WERI-Rb-1 (cell line): ENCODE measurements at places on chromosomes 4 and X.

DNA sequence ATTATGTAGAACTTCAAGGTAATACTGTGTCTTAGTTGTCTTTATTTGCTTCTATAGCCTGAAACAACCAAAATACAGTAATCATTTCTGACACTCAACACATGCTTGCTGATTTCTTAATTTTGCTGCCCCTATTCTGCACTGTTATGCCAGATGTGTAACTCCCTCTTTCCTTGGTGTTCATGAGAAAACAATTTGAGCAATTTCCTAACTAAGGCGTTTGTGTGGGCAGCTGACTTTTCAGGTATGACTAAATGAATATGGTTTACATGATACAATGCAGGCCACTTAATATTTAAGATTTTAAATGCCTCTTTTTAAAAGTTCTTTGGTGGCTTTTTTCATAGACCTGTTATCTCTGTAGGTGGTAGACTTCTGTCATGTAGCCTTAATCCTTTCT lies 46.1 kb upstream of the CENPE start:
- no peak for DNase-seq

- DNase-seq: no peak
Measured at GRCh38 chrX:110133735-110134370, 130.9 kb downstream of the TMEM164 start.

- no peak for DNase-seq
Measured at GRCh38 chr4:157280673-157281072, 60.1 kb downstream of the GRIA2 start.

GRCh38 chr4:182231496-182231895 lies 11.7 kb upstream of the TENM3 start:
- no peak for DNase-seq

DNA sequence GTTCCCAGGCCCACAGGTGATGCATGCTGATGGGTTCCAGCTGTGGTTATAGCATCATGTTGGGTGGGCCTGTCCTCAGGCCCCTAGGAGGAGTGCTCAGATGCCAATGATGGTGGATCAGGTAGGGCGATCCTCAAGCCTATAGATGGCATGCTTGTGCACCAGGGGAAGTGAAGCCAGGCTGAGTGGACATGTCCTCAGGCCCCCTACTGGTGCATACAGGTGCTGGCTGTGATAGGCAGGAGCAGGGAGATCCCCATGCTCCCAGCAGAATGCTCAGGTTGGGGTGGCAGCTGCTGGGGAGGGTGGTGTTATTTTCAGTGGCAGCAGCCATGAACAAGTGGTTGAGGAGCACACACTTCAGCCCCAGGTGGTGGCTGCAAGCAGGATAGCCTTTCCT lies 96.0 kb downstream of the SMARCA1 start:
- no peak for DNase-seq

DNA sequence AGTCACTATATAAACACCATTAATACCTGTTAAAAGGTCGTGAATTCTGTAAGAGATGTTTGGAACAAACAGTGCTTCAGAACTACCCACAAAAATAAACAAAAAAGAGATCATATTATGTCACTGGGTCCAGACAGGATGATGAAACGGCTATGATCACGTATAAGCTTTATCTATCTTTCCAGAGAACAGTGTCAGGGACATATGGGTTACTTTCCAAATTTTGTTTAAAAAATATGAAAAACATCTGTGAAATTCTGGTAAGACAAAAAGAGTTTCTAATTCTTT lies 90.0 kb downstream of the SORBS2 start:
- DNase-seq: no peak

GRCh38 chrX:140711894-140712293 lies 2.3 kb downstream of the LINC00632 start:
- no peak for DNase-seq

- DNase-seq: no peak
Measured at GRCh38 chrX:32893751-32894150, 317.6 kb downstream of the DMD start.

- DNase-seq: no peak
Measured at GRCh38 chr4:73433140-73433539, 2.9 kb upstream of the AFP start.

DNA sequence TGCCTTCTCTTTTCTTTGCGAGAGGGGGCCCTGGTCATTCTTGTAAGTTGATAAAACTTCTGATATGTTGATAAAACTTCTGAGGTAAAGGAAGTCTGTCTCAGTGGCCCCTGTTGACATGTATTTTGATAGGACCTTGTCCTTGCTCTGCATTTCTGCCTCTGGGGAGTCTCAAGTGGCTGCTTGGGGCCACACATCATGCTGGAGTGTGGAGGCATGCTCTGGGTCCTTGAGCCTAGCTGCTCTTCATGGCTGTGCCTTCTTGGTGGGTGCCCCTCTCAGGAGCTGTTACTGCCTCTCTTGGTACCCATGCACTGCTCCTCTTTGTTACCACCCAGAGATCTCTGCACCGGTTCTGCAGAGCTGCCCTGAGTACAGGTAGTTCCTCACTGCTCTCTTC lies 14.2 kb downstream of the NSD2 start:
- no peak for DNase-seq

DNA sequence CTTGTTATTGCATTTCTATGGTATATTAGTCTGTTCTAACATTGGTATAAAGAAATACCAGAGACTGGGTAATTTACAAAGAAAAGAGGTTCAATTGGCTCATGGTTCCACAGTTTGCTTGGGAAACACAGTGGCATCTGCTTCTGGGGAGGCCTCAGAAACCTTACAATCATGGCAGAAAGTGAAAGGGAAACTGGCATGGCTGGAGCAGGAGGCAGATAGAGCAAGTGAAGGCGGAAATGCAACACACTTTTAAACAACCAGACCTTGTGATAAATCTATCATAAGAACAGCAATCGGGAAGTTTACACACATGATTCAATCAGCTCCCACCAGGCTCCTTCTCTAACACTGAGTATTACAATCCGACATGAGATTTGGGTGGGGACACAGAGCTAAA lies 346.6 kb upstream of the GNPDA2 start:
- no peak for DNase-seq

DNA sequence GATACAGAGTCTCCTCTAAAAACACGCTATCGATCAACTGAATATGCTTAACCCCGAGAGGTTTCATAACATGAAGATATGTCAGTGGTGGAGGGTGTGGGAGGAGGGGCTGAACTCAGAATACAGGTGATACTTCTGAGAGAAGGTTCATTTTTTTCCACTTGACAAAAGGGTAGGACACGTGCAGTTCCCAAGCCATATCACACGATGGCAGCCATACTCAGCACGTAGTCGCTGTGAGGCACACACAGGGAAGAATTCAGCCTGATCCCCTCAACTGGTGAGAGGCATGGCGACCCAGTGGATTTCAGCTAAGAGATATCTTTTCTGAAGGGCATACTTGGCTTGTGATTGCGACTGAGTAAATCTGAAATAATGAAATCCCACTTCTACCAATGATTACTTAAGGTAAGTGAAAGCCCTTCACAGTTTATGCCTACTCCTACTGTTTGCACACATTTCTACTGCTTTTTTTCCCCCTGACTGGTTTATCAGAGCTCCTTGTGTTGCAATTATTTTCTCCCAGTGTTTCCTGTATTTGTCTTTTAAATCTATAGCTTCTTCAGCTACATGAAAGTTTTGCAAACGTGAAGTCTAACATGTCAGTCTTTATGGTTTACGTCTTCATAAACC lies 133.1 kb downstream of the CORIN start:
- DNase-seq: peak; percentile 83

GRCh38 chrX:142891046-142891445 lies 134.7 kb upstream of the SPANXN4 start:
- DNase-seq: no peak

GRCh38 chr4:125526420-125526819 lies 211.7 kb downstream of the FAT4 start:
- DNase-seq: no peak

- no peak for DNase-seq
Measured at GRCh38 chr4:80360084-80360483, 24.6 kb downstream of the CFAP299 start.

DNA sequence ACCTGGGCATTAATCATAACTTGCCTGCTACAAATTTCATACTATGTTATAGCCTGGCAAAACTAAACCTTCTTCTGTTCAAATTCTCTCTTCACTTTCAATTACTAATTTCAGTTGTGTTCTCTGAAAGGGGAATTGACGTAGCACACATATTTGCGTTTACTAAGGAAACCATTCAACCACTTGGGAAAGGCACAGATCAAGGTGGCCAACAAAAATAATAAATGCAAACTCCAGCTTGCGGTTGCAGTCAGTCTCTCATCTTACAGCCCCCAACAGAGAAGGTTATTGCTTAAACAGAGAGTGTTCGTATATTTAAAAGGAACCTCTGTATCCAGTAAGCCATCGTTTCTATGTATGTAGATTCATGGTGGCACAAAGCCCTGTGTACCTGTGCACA lies 4.0 kb downstream of the SRPX start:
- no peak for DNase-seq

- no peak for DNase-seq
Measured at GRCh38 chr4:184282251-184282713, 64.6 kb upstream of the ENPP6 start.

GRCh38 chrX:155086202-155086840 lies 15.0 kb downstream of the BRCC3 start:
- peak; percentile 67 for DNase-seq

DNA sequence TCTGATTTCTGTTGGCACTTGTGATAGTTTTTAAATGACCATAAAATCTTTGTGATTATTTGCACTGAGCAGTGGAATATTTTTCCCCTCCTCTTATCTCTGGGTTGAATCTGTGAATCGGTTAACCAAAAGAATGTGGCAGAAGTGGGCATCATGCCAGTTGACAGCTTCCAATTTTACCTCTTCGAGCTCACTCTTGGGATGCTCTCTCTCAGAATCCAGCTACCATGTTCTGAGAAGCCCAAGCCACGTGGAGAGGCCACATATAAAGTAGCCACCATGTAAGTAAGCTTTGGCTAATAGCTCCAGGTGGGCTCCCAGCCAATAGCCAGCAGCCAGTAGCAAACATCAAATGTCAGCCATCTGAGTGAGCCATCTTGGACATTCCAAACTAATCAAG lies 12.9 kb upstream of the WDR19 start:
- no peak for DNase-seq

GRCh38 chr4:16278178-16278577 lies 51.9 kb upstream of the TAPT1 start:
- DNase-seq: no peak

DNA sequence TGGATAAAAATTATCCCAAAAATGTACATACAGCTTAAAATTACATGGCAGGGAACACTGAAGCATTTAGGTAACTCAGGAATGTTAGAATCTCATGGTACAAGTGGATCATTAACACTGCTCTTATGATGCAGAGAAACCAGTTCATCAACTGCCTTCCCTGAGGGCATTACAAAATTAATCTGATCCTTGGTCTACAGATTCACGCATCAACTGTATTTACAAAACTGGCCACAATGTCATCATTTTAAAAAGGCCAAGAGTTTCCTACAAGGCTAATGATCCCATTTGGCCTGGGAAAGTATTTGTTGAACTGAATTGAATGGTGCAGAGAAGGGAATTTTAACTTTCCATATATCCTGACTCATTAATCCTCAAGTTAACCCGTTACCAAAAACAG lies 84.6 kb downstream of the TSPAN5 start:
- no peak for DNase-seq

DNA sequence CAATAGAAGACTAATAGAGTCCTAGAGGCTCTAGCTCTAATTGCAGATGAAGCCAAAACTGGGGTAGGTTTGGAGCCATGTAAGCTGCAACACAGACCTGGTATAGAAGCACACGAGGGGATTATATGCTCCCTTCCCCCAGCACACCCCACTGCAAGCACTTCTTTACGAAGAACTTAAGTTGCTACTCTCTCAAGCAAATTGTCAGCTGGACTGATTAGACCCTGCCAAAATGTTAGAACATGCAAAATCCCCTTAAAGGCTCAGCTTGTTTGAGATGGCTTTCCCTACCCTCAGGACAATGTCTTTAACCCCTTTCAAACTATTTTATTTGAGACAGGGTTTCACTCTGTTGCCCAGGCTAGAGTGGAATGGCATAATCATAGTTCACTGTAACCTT lies 4.7 kb upstream of the KIAA1210 start:
- no peak for DNase-seq

GRCh38 chr4:1487106-1487505 lies 80.9 kb upstream of the NKX1-1 start:
- no peak for DNase-seq

GRCh38 chrX:136827026-136827425 lies 46.3 kb upstream of the ARHGEF6 start:
- no peak for DNase-seq

DNA sequence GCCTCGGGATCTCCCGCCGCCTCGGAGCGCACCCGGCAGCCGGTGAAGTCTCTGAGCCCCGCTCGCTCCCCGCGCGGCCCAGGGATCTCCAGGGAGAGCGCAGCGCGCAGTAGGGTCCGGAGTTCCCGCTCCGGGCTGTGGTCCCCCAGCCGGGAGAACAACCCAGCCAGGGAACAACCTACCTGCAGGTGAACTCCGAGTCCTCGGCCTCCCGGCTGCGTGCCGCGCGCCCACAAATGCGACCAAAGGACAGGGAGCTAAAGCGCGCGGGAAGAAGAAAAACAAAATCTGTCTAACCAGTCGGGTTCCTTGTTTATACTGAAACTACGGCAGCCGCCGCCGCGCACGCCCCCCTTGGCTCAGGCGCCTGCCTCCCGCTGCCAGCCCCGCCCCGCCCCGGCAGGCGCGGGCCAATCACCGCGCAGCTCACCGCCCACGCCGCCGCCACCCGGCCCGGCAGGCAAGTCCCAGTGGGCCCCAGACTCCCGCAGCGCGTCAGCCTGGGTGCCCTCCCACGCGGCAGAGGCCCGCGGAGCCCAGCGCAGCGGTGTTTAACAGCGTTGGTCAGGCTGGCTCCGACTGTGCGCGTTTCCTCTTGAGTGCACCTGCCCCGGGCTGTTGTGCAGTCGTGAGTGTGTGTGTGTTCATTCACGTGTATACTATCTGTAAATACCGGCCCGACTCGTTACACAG lies at the start of gene RASGEF1B:
Gene RASGEF1B, minus strand, starts transcription at position 320 of the 693 bp plus-strand sequence. CDS start 12,399 bp downstream, outside the sequence.
- DNase-seq: peak; percentile 91

DNA sequence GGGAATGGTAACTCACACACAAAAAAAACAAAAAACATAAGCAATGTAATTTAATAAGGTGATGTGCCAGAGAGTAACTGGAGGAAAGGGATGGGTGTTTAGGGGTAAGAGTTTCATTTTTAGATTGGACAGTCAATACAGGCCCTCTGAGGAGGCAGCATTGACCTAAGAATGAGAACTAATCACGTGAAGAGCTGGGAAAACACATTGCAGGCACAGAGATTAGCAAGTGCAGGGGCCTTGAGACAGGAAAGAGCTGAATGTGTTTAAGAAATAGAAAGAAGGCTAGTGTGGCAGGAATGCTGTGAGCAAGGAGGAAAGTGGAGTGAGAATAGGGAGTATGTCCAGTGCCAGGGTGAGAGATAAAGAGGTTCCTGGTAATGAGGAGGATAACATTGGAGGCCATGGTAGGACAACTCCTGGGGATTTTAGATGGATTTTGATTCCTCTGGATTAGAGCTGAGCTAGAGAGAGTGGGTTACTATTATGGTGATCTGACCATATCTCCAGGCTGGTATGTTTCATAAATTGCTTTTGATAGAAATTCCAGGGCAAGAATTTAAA lies 17.6 kb downstream of the PDLIM5 start:
- no peak for DNase-seq

- DNase-seq: no peak
Measured at GRCh38 chr4:99410075-99410474, 25.1 kb downstream of the ADH7 start.
